ENCODE measurements at places on chromosomes 3 and 15.

DNA sequence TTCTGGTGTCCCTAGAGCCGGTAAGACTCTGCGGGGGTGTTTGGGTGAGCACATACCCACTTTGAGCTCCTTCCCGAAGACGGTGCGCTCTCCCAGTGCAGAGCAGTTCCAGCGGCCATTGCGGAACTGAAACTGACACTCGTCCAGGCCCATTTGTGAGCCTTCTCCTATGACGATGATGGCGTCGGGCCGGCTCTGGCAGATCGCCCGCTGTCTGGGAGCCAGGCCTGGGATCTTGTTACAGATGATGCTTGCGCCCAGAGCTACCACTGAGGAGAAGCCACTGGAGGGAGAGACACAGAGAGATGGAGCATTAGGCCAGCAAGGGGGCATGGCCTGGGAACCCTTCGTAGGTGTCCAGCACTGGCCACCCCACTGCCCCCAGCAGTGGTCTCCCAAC, 5.0 kb downstream of the WNT7A start:
- no peak for DNase-seq

DNA sequence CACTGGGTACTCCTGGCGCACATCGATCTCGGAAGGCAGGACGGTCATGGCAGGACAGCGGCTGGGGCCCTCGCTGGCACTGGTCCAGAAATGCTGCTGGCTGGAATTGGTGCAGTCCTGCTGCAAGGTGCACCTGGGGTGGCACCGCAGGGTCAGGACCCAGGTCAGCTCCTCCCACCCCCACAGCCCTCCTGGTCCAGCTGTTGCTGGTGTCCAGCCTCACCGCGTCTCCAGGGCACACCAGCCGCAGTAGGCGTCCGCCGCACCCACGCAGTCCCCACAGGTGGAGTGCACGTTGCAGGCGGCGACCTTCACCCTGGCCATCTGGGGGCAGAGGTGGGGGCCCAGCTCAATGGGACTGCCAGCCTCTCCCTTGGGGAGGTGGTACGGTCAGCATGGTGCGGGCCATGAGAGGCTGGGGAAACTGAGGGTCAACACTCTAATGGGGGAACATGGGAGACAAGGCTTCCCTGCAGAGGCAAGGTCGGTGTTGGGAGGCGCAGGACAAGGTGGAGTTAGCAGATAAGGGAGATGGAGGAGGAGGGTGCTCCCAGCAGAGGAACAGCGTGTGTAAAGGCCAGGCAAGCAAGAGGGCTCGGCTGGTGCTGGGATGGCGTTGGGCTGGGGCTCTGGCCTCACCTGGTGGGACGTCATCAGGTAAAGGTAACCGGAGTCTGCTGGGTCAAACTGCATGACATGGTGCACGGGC, 20.4 kb downstream of the PLXND1 start:
- no peak for DNase-seq

- DNase-seq, result no peak
These were observed 291.8 kb downstream of the UBE2E2 start for GRCh38 chr3:23494967-23495366.

- no peak for DNase-seq
These were observed 39.6 kb downstream of the LEKR1 start for GRCh38 chr3:156865732-156866131.

- no peak for DNase-seq
These were observed 60.7 kb upstream of the FURIN start for GRCh38 chr15:90807786-90808086.

DNA sequence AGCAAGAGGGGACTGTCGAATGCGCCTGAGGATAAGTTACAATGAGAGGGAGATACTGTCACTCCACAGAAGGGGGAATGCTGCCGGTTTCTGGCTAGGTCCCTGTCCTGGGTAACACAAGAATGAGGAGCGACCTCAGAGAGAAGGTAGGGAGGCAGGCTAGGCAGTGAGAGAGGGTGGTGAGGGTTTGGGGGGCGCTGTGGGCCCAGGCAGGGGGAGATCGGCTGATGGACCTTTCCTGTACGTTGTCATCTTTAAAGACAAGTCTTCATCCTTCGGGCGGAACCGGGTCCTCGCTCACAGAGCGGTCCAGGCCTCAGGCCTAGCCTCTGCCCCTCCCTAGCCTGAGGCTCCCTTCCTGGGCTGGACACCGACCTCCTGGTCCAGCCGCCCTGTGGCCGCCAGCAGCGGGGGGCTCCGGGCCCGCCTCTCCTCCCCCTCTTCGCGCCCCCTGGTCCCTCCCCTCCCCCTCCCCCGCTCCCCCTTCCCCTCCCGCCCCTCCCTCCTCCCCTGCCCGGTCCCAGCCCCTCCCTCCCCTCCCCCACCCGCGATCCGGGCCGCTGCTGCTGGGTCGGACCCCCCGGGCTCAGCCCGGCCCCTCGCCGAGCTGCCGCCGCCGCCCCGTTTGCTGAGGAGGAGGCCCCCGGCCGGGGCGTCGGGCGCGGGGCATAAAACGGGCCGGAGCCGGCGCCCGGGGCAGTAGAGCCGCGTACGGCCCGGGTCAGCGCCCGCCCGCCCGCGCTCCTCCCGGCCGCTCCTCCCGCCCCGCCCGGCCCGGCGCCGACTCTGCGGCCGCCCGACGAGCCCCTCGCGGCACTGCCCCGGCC, at the start of gene CHRD:
TSS of gene CHRD (plus strand) at position 697 of the 827 bp plus-strand sequence. CDS start 265 bp downstream, outside the sequence.
- no peak for DNase-seq

DNA sequence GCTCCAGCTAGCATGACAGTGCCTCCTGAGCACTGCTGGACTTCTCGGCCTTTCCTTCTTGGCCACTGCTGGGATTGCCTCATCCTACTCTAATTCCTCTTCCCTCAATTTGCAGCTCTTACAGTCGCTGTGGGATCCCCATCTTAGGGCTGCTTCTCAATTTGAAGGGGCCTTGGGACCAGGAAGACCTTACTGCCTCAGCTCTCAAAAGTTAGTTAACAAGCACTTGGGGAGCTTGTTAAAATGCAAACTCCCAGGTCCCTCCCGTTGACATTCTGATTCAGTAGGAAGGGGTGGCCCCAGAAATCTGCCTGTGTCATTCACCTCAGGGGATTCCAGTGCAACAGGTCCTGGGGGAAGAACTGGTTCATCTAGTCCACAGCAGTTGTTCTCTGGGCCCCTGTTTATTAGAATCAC, 14.8 kb downstream of the BDH1 start:
- no peak for DNase-seq

- no peak for DNase-seq
These were observed 59.8 kb upstream of the PRTG start for GRCh38 chr15:55802600-55803376.

DNA sequence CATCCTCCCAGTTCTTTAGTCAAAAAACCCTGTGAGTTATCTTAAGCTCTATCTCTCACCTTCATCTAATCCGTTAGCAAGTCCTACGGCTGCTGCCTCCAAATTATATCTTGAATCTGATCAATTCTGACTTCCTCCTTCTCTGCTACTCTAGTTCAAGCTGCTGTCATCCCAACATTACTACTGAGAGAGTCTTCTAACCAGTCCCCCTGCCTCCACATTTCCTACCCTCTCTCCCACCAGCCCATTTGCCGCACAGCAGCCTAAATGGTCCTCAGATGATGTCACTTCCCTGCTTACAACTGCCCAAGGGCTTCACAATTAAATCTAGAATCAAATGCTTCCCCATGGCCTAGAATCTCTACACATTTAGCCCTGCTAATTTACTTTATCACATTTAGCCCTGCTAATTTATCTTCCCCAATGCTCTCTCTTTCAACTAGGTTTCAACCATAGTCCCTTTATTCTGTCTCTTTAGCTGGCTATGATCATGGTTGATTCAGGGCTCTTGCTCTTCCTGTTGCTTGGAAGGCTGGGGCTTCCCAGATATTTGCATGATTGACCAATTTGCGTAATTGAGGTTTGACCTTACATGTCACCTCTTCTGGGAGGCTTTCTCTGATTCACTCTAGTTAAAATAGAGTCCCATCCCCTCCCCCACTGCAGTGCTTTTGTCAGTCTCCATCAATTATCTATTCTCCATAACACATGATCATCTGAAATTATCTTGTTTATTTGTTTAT, 11.0 kb upstream of the ARL14 start:
- DNase-seq, result no peak

DNA sequence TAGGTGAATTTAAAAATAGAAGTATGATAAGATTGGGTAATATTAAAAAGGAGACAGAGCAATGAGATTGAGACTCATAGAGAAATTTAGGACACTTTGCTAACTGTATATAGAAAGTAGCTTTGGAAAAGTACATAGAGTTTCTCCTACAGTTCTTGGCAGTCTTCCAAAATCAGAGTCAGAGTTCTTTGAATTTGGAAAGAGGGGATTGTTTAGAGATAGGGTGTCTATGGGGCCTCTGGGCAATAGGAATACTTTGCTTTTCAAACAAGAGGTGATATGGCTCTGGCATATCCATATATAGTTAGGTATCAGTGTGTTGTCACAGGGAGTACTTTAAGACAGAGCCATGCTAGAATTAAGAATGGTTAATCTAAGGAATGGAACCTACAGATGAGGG, 477.1 kb upstream of the KCNMB2 start:
- DNase-seq, result no peak

GRCh38 chr15:96893159-96893906, 562.8 kb downstream of the NR2F2 start:
- no peak for DNase-seq

DNA sequence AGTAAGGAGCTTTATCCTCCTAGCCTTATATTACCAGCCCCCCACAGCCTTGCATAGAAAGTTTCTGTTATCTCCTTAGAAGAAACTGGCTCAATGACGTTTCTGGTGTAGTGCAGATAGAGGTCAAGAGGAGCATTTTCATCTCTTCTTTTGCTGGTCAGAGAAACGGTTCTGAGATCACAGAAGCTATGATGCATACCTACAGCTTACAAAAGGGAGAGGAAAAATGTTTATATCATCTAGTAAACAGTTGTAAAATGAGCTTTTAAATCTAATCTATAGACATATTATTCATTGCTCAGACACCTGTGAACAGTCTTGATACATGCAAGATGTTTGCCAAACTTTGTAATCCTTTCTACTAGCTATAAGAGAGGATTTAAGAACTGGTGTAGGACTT, 68.0 kb downstream of the GMPS start:
- DNase-seq, result no peak

- no peak for DNase-seq
These were observed 407.3 kb downstream of the TBL1XR1 start for GRCh38 chr3:176789947-176790346.

GRCh38 chr3:104731074-104731473, 635.6 kb upstream of the ALCAM start:
- no peak for DNase-seq

- DNase-seq, result no peak
These were observed 682.1 kb upstream of the CFAP20DC start for GRCh38 chr3:59731943-59732342.

DNA sequence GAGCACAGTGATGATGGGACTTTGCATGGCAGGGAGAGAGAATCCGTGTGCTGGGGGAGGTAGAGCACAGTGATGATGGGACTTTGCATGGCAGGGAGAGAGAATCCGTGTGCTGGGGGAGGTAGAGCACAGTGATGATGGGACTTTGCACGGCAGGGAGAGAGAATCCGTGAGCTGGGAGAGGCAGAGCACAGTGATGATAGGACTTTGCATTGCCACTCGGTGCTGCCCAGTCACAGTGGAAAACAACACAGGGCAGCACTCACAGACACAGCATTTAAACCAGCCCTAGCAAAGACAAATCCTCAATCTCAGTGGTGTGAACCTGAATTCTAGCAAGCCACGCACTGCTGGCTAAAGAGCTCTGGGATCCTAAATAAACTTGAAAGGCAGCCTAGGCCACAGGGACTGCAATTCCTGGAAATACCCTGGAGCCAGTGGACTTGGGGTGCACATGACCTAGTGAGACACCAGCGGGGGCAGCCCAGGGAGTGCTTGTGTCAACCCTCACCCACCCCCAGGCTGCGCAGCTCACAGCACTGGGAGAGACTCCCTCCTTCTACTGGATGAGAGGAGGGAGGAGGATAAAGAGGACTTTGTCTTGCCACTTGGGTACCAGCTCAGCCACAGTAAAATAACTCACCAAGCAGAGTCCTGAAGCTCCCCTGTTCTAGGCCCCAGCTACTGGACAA, 23.4 kb upstream of the TNK2 start:
- DNase-seq, result no peak

DNA sequence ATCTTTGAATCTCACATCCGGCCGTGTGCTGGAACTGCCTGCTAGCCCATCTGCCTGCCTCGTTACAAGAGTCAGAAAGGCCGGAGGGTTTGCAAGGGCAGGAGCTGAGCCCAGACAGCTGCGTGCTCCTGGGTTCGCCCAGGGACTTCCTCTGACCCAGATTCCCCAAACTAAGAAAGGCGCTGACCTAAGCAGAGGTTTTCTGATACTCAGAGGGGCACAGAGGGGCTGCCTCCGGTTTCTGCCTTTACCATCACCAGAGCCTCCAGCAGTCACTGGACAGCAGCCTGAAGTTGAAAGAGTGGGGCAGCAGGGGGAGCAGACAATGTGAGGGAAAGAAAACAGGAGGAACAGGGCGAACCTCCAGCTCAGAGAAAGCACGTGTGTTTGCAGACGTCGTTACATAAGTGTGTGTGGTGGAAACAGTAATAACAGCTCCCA, 33.4 kb upstream of the RAD18 start:
- DNase-seq, result no peak

DNA sequence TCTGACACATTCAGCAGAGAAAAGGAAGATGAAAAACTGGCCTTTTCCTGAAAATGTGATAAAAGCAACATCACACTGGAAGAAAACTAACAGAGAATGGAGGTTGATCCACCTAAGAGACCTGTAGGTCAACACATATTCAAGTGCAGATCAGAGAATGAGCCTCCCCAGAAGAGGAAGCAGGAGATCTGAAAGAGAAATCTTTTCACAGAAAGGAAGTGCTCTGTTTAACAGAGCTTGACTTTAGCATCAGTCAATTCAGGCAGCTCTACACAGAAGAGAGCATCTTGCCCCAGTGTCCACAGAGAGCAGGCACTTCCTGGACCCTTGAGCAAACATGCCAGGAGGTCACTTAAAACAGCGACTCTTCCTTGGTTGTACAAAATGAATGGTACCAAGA, 655.4 kb upstream of the GBE1 start:
- DNase-seq, result no peak

DNA sequence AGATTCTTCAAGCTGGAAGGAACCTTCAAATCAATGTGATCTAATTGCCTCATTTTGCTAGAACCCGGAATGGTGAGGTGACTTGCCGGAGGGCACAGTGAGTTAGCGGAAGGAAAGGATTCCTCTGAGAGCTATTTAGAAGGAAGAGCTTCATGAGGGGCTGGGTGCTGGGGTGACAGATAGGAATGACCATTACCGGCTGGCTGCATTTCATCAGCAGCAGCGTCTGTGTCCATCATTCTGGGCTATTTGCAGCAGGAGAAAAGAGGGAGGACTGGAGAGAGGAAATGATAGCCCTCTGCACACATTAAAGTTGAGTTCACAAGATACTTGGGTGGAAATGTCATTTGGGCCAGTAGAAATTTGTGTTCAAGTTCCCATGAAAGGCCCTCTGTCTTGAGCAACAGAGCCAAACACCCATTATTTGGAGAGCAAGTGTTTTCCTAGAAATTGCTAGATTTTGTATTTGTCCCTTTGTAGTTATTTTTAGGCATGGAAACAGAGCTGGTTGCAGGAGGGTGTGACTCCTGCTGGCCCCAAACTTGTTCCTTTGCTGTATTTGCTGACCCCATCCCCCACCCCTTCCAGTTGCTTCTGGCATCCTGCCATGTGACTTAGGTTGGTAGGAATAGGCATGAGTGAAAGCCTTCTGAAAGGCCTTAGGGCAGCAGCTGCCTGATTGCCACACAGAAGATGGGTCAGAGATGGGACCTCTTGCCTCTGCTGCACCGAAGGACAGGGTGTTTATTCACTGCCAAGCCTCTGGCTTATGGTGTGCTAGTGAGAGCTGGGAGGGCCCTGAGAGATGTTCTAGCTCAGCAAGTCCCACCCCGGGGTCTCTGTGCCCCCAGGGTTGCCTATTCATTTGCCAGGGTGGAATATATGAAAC, 87.5 kb upstream of the PLXNA1 start:
- no peak for DNase-seq
